Putamen (tissue), 1 donor: ENCODE measurements at places on chromosomes 11 and 22.

DNA sequence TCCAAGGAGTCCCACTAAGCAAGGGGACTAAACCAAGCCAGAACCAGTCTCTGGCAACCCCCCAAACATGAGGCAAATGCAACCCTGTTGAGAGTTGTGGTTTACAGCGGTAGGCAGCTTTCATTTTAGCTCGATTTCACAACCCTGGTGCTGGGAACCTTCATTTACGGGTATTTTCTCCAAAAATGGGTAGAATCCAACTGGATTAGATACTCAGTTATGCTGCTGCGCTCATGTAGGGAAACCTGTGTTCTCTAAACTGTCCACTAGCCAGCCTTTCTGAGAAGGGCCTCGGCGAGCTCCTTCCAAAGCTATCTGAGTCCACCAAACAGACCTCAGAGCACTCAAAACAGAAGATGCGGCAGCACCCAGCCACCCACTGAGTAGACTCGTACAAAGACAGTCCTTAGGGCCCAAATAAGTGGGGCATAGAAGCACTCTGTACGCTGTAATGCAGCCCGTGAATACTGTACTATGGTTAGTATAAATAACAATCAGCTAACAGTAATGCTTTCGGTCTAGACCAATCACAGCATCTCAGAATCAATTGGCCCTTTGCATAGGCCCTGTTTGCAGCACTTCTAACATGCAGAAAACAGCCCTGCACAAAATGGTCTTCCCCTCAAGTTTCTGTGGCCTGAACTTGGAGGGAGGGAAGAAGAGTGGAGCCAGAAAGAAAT, 104.7 kb downstream of the ETS1 start:
- no peak for DNase-seq

- no peak for DNase-seq
Observed at GRCh38 chr11:75319035-75319877, 32.2 kb downstream of the ARRB1 start.

DNA sequence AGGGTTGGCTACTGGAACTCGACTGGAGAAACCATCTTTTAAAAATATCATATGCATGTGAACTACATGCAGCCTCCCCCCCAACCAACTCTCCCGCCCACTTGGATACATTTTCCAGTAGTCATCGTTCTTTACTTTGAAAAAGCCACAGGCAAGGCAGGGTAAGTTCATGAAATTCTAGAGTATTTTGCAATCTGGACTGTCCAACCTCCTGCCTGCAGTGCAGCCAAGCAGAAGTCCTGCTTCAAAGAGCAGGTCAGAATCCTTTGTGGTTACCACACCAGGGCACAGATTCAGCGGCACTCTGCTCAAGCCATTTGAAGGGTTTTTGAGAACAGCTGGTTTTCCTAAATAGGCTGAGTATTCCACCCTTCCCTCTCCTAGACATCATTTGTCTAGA, 12.1 kb downstream of the ELF5 start:
- DNase-seq: no peak

DNA sequence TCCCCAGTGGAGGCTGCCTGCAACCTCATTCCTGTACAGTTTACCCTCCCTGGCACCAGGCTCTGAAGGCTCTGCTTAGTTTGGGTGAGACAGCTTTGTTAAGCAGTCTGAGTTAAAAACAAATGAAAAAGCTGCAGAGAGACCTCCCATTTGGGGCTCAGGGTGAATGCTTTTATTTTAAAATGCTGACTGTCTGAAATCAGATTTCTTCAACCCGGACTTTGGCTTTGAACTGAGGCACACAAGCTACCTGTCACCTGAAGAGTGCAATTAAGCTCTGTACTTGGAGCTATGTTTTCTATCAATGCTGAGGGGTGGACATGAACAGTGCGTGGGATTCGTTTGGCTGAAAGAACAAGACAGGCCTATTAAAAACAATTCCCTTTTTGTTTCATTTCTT, 217.5 kb upstream of the SORL1-AS1 start:
- DNase-seq: no peak

DNA sequence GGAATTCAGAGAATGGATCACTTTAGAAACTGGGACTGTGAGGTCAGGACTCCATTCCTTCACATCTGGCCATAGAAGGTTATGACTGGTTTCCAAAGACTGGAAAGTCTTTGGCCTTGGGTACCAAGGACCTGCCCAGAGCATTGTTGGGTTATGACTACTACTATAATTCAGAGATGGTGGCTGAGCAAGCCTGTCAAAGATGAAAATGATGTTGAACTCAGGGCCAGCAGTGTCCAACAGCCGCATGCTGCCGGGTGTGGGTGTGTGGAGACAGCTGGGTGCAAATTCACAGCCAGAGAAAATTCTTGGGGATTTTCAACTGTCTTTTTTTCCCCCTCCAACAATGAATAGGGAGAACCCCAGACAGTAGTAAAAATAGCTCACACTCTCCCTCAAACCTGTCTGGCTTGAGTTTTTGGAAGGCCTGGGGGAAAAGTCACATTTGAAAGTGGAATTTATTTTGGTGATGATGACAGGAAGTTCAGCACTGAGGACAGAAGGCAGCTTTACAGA, 166.8 kb upstream of the NCAM1 start:
- DNase-seq: no peak

DNA sequence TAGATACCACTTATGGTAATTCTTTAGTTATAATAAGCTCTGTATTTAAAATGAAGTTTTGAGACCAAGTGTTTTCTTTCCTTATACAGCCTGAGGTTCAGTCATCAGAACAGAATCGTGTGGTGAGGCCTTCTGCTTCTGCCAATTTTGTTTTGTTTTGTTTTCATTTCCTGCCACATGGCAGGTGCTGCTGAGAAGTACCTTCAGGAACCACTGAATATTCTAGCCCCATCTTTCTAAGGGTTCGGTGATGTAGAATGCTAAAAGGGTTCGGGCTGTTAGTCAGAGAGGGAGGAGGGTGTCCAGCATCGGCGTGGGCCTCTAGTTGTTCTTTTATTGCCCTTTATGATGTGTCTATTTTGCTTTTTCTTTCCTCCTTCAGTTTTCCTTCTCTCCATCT, 25.8 kb downstream of the TNRC6B start:
- no peak for DNase-seq

GRCh38 chr11:133660202-133660568, 127.9 kb upstream of the OPCML start:
- DNase-seq: no peak

- no peak for DNase-seq
Observed at GRCh38 chr11:84056653-84057376, 770.6 kb upstream of the CCDC90B start.

DNA sequence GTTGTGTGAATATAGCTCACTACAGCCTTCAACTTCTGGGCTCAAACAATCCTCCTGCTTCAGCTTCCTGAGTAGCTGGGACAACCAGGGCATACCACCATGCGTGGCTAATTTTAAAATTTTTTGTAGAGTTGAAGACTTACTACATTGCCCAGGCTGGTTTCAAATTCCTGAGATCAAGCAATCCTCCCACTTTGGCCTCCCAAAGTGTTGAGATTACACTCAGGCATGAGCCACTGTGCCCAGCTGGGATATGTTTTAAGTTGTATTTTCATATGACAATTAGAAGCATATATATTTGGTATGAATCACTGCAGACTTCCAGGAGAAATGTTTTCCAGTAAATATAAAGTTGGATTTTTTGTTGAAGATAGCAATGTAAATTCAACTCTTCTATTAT, 15.4 kb downstream of the DDX10 start:
- no peak for DNase-seq

- no peak for DNase-seq
Observed at GRCh38 chr11:115409116-115409670, 95.0 kb downstream of the CADM1 start.

GRCh38 chr11:122593473-122594420, 61.8 kb upstream of the UBASH3B start:
- DNase-seq: no peak

- DNase-seq: no peak
Observed at GRCh38 chr22:20464096-20464614, 26.5 kb upstream of the SCARF2 start.

- DNase-seq: no peak
Observed at GRCh38 chr11:11243590-11244469, 109.2 kb downstream of the CSNK2A3 start.

DNA sequence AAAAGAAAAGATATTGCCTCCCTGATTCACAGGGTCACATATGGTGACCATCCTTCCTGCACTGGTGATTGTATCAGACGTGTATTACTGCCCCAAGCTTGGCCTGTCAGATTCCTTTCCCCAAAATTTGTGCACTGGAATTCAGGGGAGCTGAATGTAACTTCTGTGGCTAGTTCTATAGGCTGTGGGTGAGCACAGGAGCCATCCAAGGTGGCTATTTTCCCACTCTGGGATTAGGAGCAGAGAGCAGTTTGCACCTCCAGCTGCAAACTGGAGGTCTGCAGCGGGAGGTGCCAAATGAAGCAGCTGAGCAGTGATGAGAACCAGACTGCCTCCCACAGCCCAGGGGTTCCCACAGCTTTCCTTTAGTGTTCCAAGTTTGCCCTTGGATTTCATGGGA, 124.2 kb upstream of the PITPNB start:
- no peak for DNase-seq

DNA sequence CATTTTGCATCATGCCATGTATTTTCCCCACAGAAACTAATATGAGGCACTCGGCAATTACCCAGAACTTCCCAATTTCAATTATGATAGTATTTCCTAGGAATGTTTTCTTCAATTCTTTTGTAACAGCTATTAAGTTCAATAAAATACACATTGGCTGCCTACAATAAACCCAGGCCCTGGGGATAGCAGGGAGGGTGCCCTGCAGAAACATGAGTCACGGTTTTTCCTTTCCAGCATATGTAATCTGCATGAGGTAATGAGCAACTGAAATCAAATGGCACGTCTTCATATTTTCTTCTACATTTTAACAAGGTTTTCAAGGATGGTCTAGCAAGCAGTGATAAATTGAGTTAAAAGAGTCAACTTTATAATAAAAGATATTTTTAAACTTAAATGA, 32.0 kb downstream of the GUCY1A2 start:
- no peak for DNase-seq

DNA sequence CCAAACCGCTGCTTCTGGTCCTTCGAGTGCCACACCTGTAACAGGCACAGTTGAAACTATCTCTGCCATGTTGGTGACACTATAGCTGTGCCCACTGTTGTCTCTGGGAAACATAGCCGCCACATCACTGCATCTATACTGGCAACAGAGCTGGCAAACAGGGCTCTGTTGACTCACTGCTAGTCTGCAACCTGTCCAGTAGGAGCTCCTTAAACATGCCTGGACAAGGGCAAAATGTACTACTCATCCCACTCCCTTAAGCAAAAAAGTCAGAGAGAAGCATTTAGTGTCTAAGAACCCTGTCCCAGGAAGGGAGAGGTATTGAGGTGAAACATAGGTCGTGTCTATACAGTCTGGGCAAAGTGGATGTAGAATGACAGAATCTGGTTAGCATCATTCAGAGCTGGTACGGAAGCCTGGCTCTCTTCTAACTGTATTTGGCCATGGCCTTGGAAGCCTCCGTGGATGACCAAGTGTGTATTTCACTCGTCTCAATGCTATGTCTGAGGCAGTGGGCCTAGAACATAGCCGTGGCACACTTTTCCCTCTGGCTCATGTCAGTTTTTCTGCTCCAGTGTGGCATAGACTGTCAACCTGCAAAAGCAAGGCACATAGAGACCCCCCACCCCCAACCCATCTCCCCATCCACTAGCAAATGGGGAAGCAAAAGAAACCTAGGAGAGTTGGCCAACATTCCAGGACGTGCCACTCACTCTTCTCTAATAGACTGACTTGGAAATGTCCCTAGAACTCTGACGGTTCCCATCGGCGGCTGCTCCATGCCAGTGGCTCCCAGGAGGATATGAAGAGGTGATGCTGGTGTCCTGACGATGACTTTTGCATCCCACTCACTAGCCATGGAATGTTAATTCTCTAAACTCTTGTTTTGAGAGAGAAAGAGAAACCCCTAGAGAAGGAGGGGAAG, 21.4 kb upstream of the PISD start:
- no peak for DNase-seq

GRCh38 chr22:26377170-26377830, 51.8 kb upstream of the ASPHD2 start:
- DNase-seq: peak; percentile 56

DNA sequence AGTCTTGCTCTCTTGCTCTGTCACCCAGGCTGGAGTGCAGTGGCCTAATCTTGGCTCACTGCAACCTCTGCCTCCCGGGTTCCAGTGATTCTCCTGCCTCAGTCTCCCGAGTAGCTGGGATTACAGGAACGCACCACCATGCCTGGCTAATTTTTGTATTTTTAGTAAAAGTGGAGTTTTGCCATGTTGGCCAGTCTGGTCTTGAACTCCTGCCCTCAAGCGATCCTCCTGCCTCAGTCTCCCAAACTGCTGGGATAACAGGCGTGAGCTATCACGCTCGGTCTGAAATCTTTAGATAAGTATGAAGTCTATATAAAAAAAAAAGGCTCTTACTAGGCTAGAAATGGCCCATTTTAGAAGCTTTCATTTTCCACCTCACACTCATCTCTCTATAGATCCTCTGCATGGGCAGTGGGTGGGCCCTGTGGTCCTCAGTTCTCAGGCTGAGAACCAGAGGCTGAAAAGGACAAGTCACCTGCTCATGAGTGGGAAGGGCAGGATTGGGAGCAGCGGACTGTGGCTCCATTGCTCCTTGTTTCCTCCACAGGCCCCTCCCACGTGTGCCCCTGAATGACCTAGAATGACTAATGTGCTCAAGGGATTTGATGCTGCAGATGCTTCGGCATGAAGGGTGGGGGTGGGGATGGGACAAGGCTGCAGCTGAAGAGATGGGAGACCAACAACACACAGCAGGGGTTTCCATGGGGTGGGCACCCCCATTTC, 19.8 kb upstream of the PRAME start:
- DNase-seq: no peak

GRCh38 chr11:59678813-59679165, 10.0 kb upstream of the PATL1 start:
- no peak for DNase-seq

- DNase-seq: no peak
Observed at GRCh38 chr11:80562523-80563125, 1121.8 kb upstream of the TENM4 start.

DNA sequence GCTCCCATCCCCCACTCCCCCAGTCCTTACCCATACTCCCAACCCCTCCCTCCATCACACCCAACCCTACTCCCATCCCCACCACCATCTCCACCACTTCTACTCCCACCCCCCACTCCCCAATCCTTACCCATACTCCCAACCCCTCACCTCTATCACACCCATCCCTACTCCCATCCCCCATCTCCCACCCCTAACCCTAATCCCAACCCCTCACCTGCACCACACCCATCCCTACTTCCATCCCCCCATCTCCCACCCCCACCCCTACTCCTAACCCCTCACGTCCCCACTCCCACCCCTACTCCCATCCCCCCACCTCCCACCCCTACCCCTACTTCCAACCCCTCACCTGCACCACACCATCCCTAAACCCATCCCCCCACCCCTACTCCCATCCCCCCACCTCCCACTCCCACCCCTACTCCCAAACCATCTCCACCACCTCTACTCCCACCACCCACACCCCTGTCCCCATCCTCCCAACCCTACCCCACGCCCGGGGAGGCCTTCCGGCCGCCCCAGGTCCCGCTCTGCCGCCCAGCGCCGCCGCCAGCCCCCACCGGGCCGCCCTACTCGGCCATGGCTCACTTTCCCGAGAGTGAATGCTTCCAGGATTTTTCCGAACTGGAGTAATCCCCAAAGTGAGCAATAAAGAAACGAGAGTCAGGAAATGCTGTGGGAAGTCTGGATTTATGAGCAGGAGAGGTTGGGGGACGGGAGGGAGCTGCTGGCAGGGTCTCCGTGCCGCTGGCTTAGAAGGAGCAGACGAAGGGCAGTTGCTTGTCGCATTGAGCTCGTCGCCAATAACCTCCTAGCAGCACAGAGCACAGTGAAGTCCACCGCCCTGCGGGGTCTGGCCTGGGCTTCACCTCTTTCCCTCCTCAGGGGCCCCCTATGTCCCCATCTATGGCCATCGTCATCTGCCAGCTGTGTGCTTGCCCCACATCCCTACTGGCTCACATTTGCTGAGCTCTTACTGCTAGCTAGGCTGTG, 4.6 kb downstream of the PRG3 start:
- no peak for DNase-seq
